ENCODE measurements at places on chromosomes 11 and 22.
A peak's percentile ranks its signal among the peaks of the same experiment; 100 is the strongest.

- H3K4me1 ChIP-seq: peaks cover 23% of the 10 kb centered on the region
- no peak overlapping the region for H3K4me3 ChIP-seq
- DNase-seq: no peak
- no peak overlapping the region for H3K27ac ChIP-seq
Measured at GRCh38 chr11:501001-501682, 5.9 kb downstream of the RNH1 start.

DNA sequence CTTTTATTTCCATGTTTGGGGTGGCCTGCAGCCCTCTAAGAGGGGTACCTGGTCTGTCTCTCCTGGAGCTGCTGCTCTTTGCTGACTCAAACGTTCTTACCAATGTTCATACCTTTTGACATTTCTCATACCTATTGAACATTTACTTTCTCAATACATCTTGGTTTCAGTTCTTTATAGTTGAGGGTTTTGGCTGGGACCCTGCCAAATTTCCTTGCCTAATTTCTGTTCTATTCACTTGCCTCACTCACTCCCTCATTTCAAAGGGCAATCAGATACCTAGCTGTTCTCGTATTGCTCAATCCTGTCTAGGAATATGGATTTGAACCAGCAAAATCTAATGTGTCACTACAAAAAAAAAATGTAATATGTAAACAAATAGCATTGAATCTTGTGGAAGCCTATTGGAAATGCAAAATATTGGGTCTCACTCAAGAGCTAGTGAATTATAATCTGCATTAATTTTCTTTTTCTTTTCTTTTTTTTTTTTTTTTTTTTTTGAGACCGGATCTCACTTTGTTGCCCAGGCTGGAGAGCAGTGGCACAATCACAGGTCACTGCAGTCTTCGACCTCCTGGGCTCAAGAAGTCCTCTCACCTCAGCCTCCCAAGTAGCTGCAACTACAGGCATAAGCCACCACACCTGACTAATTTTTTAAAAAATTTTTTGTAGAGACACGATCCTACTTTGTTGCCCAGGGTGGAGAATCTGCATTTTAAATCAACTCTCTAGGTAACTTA, 7.5 kb downstream of the OR6M1 start:
- H3K4me1 ChIP-seq: no peaks in the 10 kb centered on the region
- no peaks in the 10 kb centered on the region for H3K27me3 ChIP-seq
- no peak for DNase-seq
- H3K4me3 ChIP-seq: no peak overlapping the region

DNA sequence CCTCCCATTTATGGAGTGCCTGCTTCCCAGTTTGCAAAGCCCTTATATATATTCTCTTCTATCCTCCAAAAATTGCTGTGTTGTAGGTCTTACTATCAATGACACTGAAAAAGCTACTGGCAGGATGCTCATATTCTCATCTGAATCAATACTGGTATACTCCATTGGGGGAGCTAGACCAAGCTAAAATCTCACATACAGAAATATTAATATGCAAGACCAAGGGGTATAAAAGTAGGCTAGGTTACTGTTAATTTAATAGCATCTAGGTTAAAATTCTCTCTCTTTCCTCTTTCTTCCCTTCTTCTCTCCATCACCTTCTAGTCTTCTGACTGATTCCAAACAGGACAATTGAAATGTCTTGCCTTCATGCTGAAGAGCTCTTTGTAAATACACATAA, 17.1 kb upstream of the BDNF start:
- no peak overlapping the region for H3K4me3 ChIP-seq
- H3K4me1 ChIP-seq: no peaks in the 10 kb centered on the region
- H3K27ac ChIP-seq: no peak overlapping the region
- H3K27me3 ChIP-seq: peaks cover 9% of the 10 kb centered on the region
- no peak for DNase-seq

DNA sequence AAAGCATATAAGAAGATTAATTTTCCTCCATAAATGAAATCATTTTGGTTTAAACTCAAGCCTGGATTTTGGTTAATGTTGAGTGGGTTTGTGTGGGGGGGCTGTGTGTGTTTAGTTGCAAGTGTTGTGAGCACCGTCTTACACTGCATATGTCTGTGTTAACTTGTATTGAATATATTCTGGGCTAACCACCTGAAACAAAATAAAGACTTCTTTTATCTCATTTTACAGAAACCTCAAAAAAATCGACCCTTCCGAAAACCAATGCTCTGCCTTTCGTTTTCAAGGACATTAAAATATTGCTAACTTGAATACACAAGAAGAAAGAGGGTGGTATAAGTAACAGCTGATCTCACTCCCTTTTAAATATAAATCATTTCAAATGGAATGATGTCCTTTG, 192.2 kb upstream of the BLID start:
- no peaks in the 10 kb centered on the region for H3K4me1 ChIP-seq
- no peak overlapping the region for H3K4me3 ChIP-seq
- H3K36me3 ChIP-seq: no peaks in the 10 kb centered on the region
- no peak overlapping the region for H3K27ac ChIP-seq

DNA sequence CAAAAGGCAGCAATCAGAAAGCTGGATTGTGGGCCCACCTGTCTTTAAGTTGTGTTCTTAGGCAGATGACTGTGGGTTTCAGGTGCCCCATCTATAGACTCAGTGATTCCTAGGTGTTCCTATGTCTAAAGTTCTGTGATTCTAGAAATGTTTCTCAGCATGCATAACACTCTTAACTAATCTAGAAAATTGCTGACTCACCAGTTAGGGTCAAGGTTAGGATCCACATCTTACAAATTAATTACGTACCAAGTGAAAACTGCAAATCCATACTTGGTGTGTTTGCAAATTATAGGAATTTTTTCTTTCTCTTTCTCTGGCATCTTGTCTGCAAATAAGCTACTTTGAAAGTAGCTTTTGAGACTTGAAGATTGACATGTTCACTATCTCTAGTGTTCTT, 7.7 kb downstream of the CECR2 start:
- no peak for DNase-seq
- peaks cover 1% of the 10 kb centered on the region for H3K27me3 ChIP-seq
- no peaks in the 10 kb centered on the region for H3K4me1 ChIP-seq
- no peak overlapping the region for H3K27ac ChIP-seq

DNA sequence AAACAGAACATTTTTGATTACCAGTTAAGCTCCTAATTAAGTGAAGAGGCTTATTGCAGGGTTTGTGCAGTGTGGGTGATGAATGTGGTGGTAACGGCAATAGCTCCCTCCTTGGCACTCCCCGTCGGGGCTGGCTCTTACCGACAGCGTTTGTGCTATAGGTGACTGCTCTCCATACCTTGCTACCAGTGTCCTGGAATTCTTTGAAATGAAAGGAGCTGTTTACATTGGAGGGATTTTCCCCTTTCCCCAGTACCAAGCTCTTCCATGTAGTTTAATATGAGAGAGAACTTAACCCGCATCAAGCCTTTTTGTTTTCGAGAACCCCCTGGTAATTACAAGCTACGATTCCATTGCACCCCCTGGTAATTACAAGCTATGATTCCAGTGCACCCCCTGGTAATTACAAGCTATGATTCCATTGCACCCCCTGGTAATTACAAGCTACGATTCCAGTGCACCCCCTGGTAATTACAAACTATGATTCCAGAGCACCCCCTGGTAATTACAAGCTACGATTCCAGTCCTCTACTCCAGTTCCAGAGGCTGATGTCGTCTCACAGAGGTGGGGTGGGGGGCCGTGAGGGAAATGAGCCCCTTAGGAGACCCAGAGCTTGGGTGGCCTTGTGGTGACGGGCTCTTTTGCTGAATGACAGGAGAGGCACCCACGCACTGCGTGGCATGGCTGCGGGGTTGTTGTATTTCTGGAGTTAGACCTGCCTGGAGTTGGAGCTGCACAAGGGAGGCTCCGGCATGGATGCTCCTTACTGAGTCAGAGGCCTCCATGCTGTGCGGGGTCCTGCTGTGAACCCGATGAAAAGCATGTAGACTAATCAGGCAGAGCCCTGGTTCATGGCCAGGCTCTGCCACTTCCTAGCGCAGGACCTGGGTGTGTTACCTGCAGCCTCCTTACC, 205.3 kb downstream of the TBC1D22A start:
- H3K36me3 ChIP-seq: no peaks in the 10 kb centered on the region
- no peak overlapping the region for H3K27ac ChIP-seq
- no peaks in the 10 kb centered on the region for H3K27me3 ChIP-seq
- H3K4me1 ChIP-seq: no peaks in the 10 kb centered on the region
- DNase-seq: no peak

GRCh38 chr22:40898850-40899357, 37.0 kb upstream of the DNAJB7 start:
- H3K4me3 ChIP-seq: no peak overlapping the region
- H3K4me1 ChIP-seq: peaks cover 7% of the 10 kb centered on the region
- no peak overlapping the region for H3K27ac ChIP-seq
- no peaks in the 10 kb centered on the region for H3K36me3 ChIP-seq
- no peaks in the 10 kb centered on the region for H3K27me3 ChIP-seq

DNA sequence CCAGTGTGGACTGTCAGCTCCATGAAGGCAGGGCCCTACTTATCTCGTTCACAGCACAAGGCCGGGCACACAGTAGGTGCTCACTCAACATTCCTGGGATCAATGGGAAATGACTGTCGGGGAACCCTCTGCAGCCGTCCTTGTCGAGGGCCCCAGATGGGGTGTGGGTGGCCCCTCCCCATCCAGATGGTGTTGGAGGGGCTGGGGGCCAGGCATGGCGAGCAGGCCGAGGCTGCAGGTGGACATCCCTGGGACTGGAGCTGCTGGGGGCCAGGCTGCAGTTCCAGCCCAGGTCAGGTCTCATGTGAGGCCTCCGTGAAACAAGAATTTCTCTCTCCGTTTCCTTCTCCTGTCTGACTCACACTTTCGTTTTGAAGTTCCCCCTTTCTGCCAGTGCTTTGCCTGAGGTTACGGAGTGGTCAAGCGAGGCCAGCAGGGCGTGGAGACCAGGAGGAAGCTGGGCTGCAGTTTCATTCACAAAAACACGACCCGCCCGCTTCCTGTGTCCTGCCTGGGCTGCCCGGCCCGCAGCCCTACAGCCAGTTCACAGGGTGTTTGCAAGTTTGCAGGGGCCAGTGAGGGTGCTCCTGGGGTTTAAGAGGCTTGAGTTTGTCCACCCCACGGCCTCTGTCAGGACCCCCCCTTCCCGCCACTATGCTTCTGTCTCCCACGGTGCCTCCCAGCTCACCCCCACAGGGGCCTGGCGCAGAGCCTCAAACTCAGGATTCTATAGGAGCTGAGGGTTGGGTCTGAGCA, 4.5 kb downstream of the MYEOV start:
- no peaks in the 10 kb centered on the region for H3K36me3 ChIP-seq
- H3K27me3 ChIP-seq: no peaks in the 10 kb centered on the region
- H3K4me1 ChIP-seq: peaks cover 55% of the 10 kb centered on the region
- peak overlapping the region; percentile 52 for H3K4me3 ChIP-seq
- peak overlapping the region; percentile 66 for H3K27ac ChIP-seq

GRCh38 chr11:64644647-64645275, 53.7 kb downstream of the SLC22A12 start:
- no peak overlapping the region for H3K27ac ChIP-seq
- no peak for DNase-seq
- H3K36me3 ChIP-seq: no peaks in the 10 kb centered on the region
- H3K4me3 ChIP-seq: no peak overlapping the region

- H3K27me3 ChIP-seq: no peaks in the 10 kb centered on the region
- no peaks in the 10 kb centered on the region for H3K4me1 ChIP-seq
- no peak for DNase-seq
- no peak overlapping the region for H3K4me3 ChIP-seq
- no peaks in the 10 kb centered on the region for H3K36me3 ChIP-seq
- no peak overlapping the region for H3K27ac ChIP-seq
Measured at GRCh38 chr22:48477031-48477721, 1350.5 kb downstream of the BRD1 start.

GRCh38 chr11:95363708-95364107, 132.7 kb upstream of the SESN3 start:
- no peaks in the 10 kb centered on the region for H3K36me3 ChIP-seq
- no peak overlapping the region for H3K4me3 ChIP-seq
- H3K4me1 ChIP-seq: no peaks in the 10 kb centered on the region
- H3K27me3 ChIP-seq: no peaks in the 10 kb centered on the region
- no peak overlapping the region for H3K27ac ChIP-seq
- DNase-seq: no peak

DNA sequence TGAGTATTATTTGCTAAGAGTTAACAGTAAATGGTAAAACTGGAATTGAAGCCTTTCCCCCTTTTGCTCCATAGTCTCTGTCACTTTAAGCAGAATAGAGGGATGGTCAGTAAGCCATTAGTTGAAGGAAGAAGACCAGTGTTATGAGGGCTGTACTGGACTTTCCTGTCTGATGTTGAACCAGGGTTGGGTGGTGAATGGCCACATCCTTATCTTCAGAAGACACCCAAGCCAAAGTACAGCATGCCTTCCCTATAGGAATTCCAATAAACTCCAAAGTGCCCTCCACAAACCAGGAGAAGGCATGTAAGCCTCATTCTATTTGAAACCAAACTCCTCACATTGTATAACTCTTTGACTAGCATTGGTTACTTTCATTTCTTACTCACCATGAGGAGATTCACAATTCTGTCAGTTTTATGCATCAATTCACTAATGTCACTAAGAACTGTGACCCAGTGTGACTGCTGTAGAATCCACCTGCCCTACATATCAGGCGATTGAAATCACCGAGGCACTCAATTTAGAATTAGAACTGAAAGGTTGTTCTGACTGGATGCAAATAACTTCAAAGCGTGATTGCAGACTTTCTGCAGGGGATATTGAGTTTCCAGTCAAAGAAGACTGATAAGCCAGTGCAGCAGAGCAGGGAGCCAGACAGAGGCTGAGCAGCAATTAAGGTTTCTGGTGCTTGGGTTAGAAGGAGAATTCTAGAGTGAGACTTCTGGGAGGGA, 107.1 kb upstream of the DDI1 start:
- H3K4me3 ChIP-seq: no peak overlapping the region
- DNase-seq: no peak
- no peaks in the 10 kb centered on the region for H3K27me3 ChIP-seq
- H3K27ac ChIP-seq: no peak overlapping the region

- no peak overlapping the region for H3K4me3 ChIP-seq
- H3K27ac ChIP-seq: peak overlapping the region; percentile 66
- peaks cover 51% of the 10 kb centered on the region for H3K4me1 ChIP-seq
- H3K36me3 ChIP-seq: no peaks in the 10 kb centered on the region
Measured at GRCh38 chr11:69299023-69299461, 5.1 kb downstream of the MYEOV start.

DNA sequence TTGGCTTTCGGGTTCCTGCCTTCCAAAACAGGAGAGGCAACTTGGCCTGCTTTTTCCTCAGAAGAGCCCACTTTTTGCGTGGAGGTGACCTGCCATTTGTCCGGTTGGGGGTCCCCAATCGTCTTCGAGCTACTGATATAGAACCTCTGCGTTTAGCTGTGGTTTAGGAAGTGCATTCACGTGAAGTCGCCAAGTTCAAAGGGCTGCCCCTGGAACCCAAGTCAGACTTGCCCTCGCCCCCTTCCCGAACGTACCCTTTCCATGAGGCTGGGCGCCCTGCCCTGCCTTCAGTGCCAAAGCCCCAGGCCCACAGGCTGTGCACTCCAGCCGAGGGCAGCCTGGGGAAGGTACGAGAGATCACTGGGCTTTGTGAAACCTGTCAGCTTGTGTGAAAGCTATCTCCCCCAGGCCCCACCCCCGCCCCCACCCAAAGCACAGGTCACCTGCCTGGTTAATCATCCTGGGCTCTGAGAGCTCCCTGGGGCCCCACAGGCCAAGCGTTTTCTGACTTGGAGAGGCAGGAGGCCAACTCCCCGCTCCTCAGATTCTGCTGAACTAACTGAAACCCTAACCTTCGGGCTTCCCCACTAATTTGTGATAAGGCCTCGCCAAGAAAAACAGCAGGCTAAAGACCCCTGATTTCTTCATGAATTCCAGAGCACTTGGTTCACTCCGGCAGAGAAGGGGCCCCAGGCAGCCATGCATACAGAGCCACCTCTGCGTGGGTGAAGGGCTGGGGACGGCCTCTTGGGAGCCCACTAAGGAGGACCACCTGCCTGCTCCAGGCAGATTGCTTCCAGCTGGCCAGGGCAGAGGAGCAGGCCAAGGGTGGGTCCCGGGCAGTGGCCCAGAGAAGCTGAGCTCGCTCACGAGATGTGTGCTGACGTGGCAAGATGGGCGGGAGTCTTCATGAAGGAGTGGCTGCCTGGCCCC, 25.8 kb upstream of the KCNQ1OT1 start:
- H3K27ac ChIP-seq: no peak overlapping the region
- H3K4me3 ChIP-seq: no peak overlapping the region
- no peaks in the 10 kb centered on the region for H3K27me3 ChIP-seq
